SW480 (cell line): ENCODE measurements at places on chromosomes 3 and 15.

GRCh38 chr3:116281313-116282143 lies 163.8 kb downstream of the LSAMP start:
- DNase-seq: no peak

DNA sequence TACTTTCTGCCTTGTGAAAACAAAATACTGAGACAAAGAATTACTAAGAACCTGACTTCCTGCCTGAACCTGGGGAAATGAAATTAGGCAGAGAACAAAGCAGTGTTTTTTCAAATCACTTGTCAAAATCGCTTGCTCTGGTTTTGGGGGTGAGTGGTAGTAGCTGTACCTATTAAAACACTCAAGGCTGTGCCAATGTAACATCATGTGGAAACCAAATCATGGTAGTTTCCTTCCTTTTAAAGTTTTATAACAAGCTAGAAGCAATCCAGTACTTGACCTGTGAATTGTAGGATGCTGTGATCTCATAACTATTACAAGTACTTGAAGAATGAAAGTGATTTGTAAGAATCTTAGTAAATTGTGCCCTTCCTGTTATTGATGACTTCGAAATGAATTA lies 6.7 kb downstream of the CMTM8 start:
- no peak for DNase-seq

GRCh38 chr15:78301828-78302227 lies 2.4 kb upstream of the SKIC8 start:
- no peak for DNase-seq

DNA sequence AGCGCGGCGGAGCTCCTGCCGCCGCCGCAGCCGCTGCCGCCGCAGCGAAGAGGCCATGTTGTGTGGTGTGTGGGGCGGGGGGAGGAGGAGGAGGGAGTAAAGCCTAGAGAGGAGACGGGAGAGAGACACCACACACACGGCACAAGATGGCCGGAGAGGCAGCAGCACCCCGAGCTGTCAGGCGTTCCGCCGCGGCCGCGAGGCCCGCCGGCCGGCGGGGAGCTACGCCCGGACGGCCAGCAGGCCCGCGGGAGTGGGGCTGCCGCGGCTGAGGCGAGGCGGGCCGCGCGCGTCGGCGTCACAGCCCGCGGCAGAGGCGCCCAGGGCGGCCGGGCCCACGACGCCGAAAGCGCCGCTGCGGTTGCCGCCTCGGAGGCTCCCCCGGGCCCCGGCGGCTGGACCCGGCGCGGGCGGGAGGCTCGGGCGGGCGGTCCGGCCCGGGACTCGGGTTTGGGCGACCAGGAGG lies 17.4 kb upstream of the CHD2 start:
- no peak for DNase-seq

DNA sequence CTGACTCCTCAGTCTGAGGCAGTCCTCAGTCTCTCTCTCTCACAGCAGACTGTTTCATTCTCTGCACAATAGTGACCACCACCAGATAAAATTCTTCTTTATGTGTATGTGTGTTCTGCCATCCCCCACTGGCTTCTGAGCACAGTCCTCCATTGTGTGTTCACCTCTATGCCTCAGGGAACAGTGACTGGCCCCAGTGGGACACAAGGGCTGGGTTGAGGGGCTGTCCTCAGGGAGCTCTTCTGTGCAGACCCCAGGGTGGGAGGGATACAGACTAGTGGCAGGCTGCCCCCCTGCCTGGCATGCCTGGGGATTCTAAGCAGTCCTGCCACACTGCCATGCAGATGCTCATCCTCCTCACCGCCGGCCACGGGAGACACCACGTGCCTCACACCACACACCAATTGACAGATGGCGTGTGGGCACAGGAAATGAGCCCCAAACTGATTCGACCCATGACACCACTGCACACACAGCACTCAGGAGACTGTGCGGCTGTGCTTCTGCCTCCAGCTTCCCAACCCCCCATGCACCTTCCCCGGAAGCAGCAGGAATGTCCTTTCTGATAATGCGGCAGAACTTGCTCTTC lies 237.6 kb upstream of the CHRNA7 start:
- DNase-seq: no peak

DNA sequence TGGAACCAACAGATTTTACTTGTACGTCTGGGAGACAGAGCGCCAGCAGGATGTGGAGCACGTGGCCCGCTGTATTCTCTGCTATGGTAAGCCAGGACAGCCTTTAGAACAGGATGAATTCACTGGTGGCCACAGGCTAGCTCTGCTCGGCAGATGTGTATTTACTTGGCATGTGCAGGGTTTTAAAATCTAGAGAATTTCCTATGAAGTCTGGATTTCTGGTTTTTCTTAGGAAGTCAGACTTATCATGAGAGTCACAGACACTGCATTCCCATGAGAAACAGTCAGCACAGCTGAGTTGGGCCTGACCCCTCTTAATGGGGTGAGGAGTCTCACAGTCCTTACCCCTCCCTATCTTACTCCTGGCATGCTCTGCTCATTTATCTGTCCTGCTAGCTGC lies 84.6 kb upstream of the COL6A5 start:
- no peak for DNase-seq

DNA sequence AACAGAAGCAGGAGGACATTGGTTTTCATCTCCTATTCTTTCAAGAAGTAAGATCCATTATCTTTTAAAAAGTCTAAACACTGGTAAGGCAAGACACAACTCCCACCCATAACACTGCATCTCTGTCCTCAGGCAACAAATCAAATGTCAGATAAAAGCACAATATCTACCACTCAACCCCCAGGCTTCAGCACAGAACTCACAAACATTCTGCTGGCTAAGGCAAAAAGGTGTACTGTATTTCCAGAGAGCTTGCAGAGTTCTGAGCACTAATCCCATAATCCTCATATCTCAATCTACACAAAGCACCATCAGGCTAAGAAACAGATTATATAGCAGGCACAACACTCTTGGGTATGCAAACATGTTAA lies 20.9 kb downstream of the RAF1 start:
- no peak for DNase-seq

- no peak for DNase-seq
Observed at GRCh38 chr3:196624907-196625306, 14.6 kb upstream of the NRROS start.

DNA sequence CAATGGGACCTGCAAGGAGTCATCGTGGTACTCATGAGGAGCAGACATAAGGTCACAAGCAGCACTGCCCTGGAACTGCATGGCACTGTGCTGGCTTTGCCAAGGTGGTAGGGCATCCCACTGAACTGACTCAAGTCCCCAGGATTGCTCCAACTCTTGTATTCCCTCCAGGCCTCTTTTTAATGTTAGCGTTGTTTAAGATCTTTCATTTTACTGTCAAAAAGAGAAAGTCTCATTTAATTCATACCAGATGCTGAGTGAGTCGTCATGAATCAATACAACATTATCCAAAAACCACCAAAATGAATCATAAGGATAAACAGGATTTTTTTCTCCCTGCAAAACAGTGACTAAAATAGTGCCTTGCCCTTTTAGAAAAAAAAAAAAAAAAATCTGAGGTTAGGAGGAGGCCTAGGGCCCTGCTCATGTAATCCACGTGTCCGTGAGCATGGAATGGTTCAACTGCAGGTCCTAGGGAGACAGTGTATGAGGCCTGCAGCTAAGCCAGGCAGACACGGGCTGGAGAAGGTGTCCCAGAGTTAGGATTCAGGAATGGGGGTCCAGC lies 36.7 kb upstream of the BLM start:
- no peak for DNase-seq

- no peak for DNase-seq
Observed at GRCh38 chr15:76566276-76566675, 229.7 kb downstream of the ISL2 start.

DNA sequence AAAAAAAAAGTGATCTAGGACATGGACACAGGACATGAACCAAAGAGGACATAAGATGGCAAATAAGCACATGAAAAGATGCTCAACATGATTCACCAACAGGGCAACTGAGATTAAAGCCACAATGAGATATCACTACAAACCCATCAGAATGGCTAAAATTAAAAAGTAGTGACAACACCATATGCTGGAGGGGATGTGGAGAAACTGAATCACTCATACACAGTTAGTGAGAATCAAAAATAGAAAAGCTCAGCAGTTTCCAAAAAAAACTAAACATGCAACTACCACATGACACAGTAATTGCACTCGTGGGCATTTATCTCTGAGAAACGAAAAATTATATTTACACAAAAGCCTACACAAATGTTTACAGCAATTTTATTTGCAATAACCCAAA lies 27.9 kb upstream of the ACKR4 start:
- DNase-seq: no peak

GRCh38 chr3:160885791-160886286 lies 129.8 kb downstream of the PPM1L start:
- DNase-seq: no peak

DNA sequence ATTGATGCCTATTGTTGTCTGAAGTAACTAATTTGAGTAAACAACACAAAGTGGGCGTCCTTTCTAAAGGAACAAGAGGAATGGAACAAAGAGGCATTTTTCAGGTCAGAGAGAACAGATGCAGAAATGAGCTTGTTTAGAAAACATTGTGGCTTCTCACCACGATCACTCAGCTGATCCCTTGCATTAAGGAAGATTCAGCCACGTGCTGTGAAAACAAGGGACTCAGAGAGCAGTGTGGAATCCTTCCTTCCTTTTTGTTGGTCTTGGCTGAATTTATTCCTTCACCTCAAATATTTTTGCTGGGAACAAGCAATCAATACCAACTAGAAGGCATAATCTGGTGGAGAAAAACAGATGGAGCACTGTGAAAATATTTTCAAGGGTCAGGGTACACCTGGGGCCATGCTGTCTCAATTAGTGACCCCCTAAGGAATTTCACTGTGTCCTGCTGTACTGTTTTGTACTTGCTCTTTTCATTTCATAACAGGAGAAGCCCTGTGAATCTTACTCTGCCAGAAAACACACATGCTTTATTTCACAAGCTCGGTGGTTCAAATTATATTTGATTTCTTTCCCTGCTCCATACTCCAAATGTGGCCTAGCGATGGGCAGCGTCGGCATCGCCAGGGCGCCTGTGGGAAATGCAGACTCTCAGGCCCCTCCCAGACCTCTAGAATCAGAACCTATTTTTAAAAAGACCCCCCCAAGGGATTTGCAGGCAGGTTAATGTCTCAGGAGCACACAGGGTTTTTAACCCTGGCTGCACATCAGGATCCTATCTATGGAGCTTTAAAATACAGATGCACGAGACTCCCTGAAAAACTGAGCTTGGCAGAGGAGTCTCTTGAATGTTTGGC lies 11.6 kb upstream of the SLC6A20 start:
- peak; percentile 17 for DNase-seq

DNA sequence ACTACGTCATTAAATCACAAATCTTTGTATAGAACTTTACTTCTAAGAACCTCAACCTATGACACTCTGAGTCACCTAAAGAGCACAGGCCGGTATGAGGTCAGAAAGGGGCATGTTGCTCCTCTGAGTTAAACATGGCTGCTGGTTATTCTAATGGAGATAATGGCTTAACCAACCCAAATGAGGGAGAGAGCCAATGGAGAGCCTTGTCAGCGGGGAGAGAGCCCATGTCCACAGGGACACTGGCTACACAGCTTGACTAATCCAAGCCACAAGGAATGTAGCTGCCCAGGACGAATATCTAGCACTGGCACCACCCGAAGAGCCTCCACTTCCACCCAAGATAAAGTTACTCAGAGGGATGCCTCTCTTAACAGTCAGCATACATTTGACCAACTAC lies 77.0 kb upstream of the STAC start:
- DNase-seq: no peak

GRCh38 chr3:138135146-138135832 lies 3.1 kb upstream of the A4GNT start:
- no peak for DNase-seq

DNA sequence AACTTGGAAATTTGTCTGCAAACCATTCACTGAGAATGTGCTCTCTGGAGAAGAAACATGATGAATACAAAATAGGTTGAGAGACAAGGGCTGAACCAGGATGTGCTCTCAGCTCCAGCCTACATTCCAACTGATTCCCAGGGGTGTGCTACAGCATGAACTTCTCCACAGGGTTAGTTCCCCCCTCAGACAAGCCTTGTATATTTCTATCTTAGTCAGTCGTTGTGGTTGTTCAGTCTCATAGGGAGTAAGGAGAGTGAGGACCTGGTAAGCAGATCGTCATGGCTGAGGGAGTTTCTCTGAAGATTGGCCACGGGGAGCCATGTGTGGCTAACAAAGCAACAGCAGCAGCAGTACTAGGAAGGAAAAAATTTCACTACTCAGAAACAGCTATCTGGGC lies 919.7 kb upstream of the CADM2 start:
- DNase-seq: no peak
